Stromal cell of bone marrow (primary cell): ENCODE measurements at places on chromosomes 2 and 18.

DNA sequence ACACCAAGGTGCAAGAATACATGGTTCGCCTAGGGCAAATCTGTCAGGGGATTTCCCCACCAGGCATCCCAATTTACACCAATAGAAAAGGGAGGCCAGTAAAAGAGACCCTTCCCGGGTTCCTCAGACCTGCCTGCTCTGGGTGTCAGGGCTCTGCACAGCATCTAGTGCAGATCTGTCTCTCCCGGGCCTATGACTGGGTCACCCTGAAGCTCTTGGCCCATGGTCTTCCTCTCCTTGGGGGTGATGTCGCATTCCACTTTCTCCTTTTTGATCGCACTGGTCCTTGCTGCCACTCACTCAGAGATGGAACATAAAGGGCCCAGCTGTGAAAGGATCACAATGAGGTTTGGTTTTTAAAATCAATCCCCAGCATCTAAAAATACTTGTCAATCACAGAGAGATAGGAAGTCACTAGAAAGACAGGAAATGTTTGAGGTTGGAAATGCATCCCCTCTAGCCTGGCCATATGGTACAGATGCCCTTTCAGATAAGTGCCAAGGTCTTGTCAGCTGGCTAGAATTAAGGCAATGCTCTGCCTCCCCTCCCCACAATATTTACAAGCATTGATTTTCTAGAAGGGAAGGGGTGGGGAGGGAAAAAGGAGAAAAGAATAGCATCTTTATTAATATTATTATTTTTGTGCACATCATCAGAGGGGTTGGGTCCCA lies 34.9 kb upstream of the AFTPH start:
- no peak for DNase-seq

GRCh38 chr18:46678785-46679399 lies 21.9 kb upstream of the LOXHD1 start:
- DNase-seq = no peak

- DNase-seq = no peak
These were observed 4.8 kb downstream of the ANO7 start for GRCh38 chr2:241193271-241193670.

DNA sequence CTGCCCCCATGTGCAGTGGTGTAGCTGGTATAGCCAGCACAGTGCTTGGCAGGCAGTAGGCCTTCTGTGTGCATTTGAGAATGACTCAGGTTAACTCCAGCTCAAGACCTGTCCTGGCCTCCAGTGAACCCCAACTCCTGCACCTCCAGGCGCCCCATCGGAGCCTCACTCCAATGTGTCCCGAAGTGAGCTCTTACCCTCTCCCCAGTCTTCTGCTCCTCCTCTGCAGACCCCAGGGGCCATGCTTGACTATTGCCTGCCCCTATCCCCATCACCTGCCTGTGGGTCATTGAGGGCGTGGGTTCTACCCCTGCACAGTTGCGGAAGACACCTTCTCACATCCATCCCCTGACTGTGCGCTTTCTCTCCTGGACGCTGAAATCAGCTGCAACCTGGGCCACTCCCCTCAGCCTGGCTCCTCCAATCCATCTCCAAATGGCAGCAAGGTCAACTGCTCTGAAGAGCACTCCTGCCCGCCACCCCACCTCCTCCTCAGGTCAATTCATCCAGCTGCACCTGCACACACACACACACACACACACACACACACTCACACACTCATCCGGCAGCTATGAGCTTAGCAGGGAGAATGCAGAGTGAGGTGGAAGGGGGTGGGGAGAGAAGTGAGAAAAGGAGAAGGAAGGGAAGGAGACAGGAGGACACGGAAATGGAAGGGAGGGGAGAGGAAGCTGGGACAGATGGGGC lies 130.3 kb upstream of the GLI2 start:
- no peak for DNase-seq

- peak; percentile 18 for DNase-seq
These were observed 141.1 kb upstream of the ETAA1 start for GRCh38 chr2:67255933-67256615.

- DNase-seq = no peak
These were observed 7.4 kb downstream of the TUBB6 start for GRCh38 chr18:12315490-12315889.

GRCh38 chr2:237566401-237567235 lies at the start of gene PRLH:
Gene PRLH, plus strand, starts transcription at chr2:237566574. Its CDS starts 0 bp downstream, at chr2:237566574.
- no peak for DNase-seq

DNA sequence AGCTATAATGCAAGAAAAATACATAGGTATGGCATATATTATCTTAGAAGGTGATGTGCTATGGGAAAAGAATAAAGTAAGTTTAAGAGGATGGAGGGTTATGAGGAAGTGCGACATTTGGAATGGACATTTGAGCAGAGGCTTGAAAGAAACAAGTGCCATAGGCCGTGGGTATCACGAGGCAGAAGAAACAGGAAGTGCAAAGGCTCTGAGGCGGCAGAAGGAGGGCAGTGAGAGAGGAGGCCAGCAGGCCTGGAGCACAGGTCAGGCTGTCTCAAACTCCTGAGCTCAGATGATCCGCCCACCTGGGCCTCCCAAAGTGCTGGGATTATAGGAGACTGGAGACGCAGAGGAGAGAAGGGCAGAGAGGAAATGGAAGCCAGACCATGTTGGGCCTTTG lies 40.7 kb upstream of the EPHA4 start:
- no peak for DNase-seq

- no peak for DNase-seq
These were observed 106.3 kb downstream of the GRB14 start for GRCh38 chr2:164515030-164515429.

GRCh38 chr2:162926501-162926900 lies 87.9 kb upstream of the KCNH7 start:
- peak; percentile 15 for DNase-seq

- DNase-seq = no peak
These were observed 21.3 kb downstream of the PLEKHB2 start for GRCh38 chr2:131126436-131126835.
